SHP77 treated with DMSO at 0.1 percent for 48 hours (cell line): ENCODE measurements at places on chromosomes 13 and 19.

- DNase-seq, result no peak
Observed at GRCh38 chr13:49464621-49465325, 20.7 kb downstream of the SETDB2 start.

GRCh38 chr19:38726284-38726673, 18.0 kb downstream of the CAPN12 start:
- DNase-seq, result no peak

DNA sequence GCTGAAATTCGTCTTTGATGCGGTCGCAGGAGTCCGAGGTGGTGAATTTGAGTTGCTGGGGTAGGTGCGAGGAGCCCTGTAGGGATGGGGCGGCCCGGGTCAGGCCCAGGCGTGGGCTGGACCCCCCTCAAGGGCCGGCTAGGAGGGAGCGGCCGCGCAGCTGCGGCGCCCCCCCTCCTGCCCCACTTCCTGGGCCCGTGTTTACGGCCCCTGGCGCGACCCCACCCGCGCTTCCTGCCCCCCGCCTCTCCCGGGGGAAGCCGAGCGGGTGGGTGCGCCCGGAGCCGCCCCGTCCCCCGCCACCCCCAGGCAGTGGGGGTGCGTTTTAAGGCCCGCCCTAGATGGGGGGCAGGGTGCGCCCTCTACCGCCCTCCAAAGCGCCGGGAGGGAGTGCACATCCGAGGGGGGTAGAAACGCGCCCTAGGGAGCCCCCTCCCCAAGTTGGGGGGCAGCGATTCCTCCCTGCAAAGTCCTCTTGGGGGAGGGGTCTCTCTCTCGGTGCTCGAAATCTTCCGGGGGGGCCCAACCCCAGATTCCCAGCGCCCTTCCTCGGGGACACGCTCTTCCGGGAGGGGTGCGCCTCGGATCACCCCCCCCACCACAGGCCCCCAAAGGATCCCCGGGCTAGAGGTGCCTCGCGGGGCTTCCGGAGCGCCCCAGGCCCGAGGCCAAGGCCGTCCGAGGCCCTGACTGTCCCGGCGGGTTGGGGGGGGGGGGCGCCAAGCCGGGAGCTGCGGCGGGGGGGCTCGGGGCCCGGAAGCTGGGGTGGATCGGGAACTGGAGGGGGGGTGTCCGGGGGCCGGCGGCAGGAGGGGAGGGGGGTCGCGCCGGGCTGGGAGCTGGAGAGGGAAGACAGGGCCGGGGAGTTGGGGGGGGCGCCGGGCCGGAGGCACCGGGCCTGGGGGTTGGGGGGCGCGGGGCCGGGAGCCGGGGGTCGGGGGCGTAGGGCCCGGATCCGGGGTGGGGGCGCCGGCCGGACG, 823 bp downstream of the TLE5 start:
- no peak for DNase-seq

GRCh38 chr13:81987159-81987558, 1646.2 kb upstream of the SPRY2 start:
- DNase-seq, result no peak

DNA sequence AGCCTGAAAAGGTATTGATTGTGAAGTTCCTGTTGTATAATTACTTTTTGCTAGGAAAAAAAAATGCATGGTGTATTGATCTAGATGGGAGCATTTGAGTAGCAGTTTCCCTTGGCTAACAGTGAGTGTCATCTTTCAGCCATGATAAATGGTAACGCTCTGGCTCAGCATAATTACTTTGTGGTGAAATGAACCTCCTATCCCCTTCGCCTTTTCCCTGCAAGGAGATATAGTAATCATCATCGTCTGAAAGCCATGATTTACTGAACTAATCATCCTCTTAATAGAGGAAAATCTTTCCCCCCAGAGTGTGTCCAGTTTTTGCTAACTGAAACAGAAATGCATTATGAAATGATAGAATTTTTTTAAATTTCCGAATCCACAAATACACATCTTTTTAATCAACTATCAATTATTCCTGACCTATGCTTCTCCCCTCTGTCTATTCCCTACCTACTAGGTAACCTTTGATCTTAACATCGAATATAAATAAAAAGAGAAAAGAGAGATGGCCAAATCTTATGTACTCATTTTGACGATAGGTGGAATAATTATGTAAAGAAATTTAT, 88.7 kb downstream of the MAB21L1 start:
- no peak for DNase-seq
